Stimulated activated CD8-positive, alpha-beta memory T cell treated with anti-CD3 and anti-CD28 coated beads, Interleukin-12 subunit alpha, Interleukin-12 subunit beta, amount 100 ng/mL, for 1 hour (primary cell): ENCODE measurements at places on chromosomes 6 and 20.

DNA sequence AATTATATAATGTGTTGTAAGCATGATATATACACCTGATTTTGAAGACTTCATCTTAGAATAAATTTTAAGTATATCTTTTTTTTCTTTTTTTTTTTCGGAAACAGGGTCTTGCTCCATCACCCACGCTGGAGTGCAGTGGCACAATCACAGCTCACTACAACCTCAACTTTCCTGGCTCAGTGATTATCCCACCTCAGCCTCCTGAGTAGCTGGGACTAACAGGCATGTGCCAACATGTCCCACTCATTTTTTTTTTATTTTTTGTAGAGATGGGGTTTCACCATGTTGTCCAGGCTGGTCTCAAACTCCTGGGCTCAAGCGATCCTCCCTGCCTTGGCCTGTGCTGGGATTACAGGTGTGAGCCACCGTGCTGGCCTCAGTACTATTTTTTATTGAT is 17.1 kb downstream of the VPS52 start:
- DNase-seq: no peak

DNA sequence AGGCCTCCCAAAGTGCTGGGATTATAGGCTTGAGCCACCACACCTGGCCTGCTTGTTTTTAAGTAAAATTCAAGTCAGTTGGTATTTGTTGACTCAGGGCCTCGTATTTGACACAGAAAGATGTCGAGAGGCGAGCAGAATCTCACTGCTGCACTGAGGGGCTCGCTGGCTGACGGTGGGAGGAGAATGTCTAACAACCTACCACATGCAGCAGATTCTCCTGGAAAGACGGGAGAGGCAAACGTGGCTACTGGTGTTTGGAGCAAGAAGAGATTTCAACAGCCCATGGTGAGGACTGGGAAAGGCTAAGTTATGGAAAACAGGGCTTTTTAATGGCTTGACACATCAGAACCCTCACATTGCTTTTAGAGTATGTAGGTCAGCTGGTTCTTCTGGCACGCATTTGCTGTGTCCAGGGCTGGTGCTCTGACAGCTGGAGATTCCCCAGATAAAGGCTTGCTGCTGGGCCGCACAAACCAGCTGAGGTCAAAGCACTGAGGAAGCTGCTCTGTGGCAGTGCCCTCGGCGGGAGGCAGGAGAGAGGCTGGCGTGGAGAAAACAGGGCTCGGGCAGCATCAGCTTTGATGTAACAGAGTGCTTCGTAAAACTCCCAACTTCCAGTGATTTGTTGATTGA is 84.2 kb upstream of the FRMD1 start:
- no peak for DNase-seq

GRCh38 chr6:2951728-2952127 is 19.6 kb downstream of the SERPINB6 start:
- DNase-seq: no peak

DNA sequence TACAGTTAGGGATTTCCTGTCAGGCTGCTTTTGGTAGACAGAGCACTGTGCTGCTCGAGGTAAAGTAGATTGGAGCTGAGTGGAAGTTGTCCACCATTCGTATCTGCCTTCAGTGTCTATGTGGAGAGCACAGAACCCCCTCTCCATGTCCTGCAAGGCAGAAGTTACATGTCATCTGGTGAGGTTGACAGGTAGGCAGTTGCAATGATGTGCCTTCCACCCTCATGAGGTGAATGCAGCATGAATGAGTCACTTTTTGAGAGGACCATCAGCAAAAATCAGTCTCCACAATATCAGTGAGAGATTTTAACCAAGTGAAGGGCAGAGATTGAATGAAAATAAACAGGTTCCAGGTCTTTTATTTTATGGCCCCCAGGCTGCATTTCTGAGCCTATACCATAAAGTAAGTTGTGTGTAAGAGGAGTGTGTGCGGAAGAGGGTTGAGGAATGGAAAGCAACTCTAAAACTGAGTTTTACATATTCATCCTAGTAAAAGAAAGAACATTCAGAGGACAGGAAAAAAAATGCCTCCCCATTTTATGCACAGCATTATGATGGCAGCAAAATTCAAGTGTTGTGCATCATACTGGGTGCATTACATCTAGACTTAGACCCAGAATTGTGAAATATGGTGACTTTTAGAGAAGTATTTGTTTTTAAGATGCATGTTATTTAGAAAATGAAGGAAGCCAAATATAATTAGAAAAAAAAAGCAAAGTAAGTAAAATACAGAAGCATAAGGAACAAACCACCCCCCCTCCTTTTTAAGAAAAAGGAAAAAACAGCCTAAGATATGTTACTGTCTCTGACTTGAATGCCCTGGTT is 15.8 kb downstream of the TRAPPC3L start:
- no peak for DNase-seq

GRCh38 chr6:14371530-14371929 is 254.0 kb downstream of the CD83 start:
- DNase-seq: no peak

- DNase-seq: no peak
Measured at GRCh38 chr6:40349123-40349900, 237.9 kb downstream of the LRFN2 start.

GRCh38 chr6:148364056-148364824 is 21.6 kb downstream of the SASH1 start:
- no peak for DNase-seq

DNA sequence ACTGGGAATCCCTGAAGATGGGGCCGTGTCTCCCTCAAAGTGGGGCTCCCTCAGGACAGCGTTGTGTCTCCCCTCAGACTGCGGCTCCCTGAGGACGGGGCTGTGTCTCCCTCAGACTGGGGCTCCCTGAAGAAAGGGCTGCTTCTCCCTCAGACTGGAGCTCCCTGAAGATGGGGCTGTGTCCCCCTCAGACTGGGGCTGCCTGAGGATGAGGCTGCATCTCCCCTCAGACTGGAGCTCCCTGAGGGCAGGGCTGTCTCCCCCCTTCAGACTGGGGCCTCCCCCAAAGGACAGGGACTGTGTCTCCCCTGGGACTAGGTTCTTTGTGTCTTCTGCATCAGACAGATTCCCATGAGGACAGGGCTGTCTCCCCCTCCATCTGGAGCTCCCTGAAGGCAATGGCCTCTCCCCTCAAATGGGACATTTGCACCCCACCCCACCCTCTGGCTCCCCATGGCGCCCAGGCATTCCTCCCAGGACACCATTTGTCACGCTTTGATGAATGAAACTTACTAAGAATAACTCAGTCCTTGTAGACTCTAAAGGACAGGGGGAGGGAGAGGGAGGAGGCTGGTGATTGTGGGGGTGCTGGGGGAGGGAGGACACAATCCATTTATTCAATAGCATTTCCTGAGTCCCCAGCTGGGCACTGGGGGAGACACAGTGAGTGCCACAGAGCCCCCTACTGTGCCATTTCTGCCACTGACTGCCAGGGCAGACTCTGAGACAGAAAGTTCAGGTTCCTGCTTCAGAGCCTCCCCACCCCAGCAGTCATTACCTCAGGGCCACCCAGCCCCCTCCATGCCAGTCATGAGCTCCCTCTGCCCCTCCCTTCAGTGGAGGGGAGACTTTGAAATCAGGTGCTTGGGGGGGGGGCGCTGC is 122.4 kb downstream of the MRPL14 start:
- no peak for DNase-seq

DNA sequence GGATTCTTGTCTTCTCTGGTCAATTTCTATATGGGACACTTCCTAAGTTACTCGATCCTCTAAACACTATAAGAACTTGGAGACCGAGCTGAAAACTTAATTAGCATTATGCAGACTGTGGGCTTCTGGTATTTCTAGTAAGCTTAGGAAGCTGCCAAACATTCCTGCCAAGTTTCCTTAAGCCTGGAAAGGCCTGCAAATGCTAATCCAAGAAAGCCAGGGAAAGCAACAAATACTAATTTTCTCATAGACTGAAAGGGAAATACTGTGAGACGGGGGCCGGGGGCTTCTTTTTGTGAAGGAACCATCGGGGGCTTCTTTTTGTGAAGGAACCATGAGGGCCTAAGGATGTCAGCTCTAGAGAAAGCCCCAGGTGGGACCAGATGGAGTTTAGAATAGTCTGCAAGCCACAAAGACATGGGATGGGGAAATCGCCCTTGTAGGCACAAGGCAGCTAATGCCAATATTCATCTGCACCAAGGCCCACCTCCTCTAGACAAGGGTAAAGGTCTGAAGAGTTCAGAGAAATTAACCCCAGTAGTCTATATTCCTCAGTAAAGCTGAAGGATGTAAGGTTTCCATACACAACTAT is 332.4 kb upstream of the PRDM1 start:
- no peak for DNase-seq

DNA sequence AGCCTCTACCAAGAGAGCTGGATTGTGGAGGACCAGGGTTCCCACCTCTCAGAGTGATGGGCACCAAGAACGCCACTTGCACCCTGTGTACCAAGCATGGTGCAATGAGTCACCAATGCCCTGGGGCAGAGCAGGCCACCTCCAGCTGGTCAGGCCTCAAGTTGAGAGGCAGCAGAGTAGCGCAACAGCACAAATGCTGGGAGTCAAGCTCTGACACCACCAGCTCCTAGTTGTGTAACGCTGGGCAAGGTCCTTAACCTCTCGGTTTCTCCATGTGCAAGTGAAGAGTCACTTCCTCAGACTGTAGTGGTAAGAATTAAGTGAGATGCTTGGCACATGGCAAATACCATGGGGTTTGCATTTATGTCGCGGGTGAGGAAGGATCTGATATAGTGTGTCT is 25.6 kb downstream of the GFOD1 start:
- no peak for DNase-seq

DNA sequence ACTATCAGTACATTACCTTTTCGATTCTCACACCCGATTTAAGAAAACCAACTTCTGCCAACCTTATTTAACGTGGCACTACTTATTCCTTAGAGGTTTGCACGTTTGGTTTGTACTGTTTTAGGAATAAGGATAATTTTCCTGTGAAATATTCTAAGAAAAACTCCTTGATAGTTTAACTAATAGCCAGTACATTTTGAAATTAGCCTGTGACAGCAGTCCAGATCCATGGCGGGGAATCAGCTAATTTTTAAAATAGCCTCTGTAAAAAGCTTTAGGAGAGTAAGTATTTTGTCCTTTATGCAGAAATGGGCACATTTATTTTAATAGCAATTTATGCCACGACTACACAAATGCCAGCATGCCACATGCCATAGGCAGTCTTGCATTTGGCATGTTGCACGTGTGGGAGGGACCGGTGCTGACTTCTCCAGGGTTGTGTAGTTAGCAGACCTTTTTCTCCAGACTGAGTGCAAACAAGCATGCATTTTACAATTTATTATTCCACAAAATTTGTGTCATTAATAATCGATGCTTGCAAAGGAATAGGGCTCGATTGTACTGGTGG is 6.2 kb downstream of the FOXC1 start:
- DNase-seq: no peak

DNA sequence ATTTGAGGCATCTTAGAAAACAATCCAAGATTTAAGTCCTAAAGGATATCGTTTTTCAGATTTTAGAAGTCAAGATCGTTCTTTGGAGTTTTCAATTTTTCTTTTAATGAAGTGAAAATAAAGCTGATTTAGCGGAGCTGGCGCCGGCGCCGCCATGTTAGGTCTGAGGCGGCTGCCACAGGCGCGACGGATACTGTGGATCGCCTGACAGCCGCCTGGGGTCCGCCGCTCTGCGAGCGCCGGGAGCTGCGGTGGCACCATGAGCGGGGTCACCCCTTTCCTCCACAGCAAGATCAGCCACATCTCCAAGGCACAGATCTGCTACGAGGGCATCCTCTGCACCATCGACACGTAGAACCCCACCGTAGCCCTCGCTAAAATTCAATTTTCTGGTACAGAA is 247.2 kb downstream of the GJA1 start:
- DNase-seq: no peak
